IPS DF 19.7 (cell line): ENCODE measurements at places on chromosomes 1 and 21.

- no peak for DNase-seq
Measured at GRCh38 chr1:103561643-103562395, 9.6 kb upstream of the AMY2B start.

DNA sequence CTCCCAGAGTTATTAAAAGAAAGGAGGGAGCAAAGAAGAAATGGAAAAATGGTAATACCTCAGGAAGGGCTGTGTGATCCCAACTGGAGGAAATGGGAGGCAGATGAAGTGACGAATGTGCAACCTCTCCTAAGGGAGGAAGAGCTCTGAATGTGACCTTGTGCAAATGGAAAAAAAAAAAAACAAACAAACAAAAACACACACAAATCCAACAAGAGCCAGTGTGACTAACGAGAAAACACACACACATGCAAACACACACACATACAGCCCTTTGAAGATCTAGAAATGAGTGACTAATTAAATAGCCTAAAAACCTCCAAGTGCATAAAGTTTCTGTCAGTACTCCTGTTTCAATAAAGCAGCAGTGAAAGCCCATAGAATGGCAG is 49.0 kb downstream of the CCN1 start:
- DNase-seq: no peak

GRCh38 chr1:64624218-64624713 is 120.6 kb upstream of the RAVER2 start:
- DNase-seq: no peak

GRCh38 chr1:168556647-168557046 is 12.8 kb upstream of the XCL2 start:
- no peak for DNase-seq

- no peak for DNase-seq
Measured at GRCh38 chr1:3620708-3621107, 4.1 kb upstream of the TPRG1L start.

DNA sequence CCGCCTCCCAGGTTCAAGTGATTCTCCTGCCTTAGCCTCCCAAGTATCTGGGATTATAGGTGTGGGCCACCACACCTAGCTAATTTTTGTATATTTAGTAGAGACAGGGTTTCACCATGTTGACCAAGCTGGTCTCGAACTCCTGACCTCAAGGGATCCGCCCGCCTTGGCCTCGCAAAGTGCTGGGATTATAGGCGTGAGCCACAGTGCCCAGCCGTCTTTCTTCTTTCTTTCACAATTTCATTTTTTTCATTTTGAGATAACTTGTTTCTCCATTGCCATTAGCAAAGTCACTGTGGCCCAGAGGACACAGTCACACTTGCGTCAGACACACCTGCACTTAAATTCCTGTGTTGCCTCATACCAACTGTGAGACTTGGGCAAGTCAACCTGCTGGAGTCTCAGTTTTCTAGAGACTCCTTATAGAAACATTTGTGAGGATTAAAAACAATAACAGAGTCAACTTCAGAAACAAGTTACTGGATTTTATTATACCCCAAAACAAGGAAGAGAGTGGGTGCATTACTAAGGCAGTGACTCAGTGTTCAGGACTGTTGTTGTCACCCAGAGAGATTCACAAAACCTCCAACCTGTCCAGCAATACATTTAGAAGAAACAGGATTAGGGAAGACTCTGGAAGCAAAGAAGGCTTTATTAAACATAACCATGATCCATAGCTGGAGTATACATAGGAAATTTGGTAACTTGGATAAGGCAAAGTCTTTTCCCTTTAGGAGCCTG is 2.6 kb downstream of the TEDDM1 start:
- DNase-seq: no peak

DNA sequence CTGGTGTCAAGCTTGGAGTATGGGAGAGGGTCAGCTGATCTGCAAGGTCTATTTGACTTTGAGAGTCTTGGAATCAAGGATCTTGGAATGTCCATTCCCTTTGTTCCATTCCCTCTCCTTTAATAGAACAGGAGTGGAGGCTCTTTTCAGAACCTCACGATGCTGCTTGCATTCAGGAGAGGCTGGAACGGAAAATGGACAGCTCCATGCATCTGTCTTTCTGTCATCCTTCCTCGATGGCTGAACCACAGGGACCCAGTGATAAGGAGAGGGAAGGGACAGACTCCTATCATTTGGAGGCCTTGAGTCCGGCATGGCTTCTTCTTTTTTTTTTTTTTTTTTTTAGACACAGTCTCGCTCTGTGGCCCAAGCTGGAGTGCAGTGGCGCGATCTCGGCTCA is 14.9 kb upstream of the LIN28A start:
- DNase-seq: no peak
